ENCODE measurements at places on chromosomes 13 and 19.

- DNase-seq = no peak
These were observed 58.6 kb upstream of the WASF3 start for GRCh38 chr13:26498656-26499601.

GRCh38 chr13:79070343-79070974 lies 335.6 kb downstream of the RBM26 start:
- no peak for DNase-seq

- DNase-seq = no peak
These were observed 2.6 kb upstream of the JUNB start for GRCh38 chr19:12788682-12789097.

DNA sequence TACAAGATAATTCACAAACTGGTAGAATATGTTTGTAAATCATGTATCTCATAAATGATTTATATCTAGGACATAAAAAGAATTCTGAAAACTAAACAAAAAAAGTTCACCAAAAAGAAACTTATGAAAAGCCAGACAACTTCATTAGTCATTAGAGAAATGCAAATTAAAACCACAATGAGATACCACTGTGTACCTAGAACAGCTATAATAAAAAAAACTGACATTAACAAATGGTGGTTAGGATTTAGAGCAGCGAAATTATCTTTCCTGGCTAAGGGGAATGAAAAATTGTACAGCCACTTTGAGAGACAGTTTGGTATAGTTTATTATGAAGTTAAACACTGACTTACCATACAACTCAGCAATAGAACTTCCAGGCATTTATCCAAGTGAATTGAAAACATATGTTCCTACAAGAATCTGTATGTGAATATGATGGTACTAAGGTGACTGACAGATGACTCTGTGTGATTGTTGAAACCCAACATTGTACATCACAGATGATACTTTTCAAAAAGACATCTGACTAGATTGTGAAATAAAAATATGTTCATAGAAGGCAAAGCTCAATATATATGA lies 41.8 kb downstream of the UGGT2 start:
- no peak for DNase-seq

DNA sequence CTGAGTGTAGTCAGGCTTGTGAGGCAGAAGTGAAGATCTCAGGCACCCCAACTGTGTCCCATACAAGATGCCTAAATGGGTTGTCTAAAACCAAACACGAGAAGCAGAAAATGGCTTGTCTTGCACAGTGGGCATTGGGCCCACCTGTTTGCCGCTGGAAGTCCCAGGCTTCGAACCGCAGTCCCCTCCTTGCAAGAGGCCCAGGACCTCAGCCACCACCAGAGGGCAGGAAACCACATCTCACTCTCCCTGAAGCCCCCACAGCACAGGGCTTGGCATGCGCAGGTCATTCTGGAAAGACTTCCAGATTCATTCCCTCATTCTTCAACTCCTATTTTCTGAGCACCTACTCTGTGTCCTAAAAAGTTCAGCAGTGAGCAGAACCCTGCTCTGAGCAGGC lies 973.7 kb downstream of the UQCRFS1 start:
- no peak for DNase-seq

- peak; percentile 37 for DNase-seq
These were observed 4.5 kb downstream of the FGF9 start for GRCh38 chr13:21675095-21675991.

Measured in stimulated activated naive CD4-positive, alpha-beta T cell (primary cell).